ENCODE measurements at places on chromosomes 4 and X.

- H3K27me3 ChIP-seq: no peaks in the 10 kb centered on the region
- no peak for DNase-seq
- H3K27ac ChIP-seq: no peak overlapping the region
- H3K36me3 ChIP-seq: peaks cover 30% of the 10 kb centered on the region
Observed at GRCh38 chrX:53087388-53087831, 5.2 kb downstream of the TSPYL2 start.

- H3K36me3 ChIP-seq: no peaks in the 10 kb centered on the region
- H3K4me3 ChIP-seq: no peak overlapping the region
- DNase-seq: no peak
- H3K27me3 ChIP-seq: no peaks in the 10 kb centered on the region
Observed at GRCh38 chrX:23802431-23802830, 19.5 kb downstream of the SAT1 start.

- no peaks in the 10 kb centered on the region for H3K27me3 ChIP-seq
- H3K36me3 ChIP-seq: no peaks in the 10 kb centered on the region
- H3K4me1 ChIP-seq: no peaks in the 10 kb centered on the region
- DNase-seq: no peak
Observed at GRCh38 chr4:113157086-113157857, 107.8 kb downstream of the ANK2 start.

GRCh38 chr4:40121515-40121914, 64.9 kb downstream of the N4BP2 start:
- no peak overlapping the region for H3K4me3 ChIP-seq
- no peaks in the 10 kb centered on the region for H3K27me3 ChIP-seq
- no peak overlapping the region for H3K27ac ChIP-seq
- no peaks in the 10 kb centered on the region for H3K4me1 ChIP-seq

- no peaks in the 10 kb centered on the region for H3K36me3 ChIP-seq
- H3K27ac ChIP-seq: no peak overlapping the region
- H3K4me1 ChIP-seq: no peaks in the 10 kb centered on the region
Observed at GRCh38 chr4:8703401-8703696, 110.8 kb downstream of the CPZ start.

GRCh38 chr4:164056426-164057142, 562.1 kb downstream of the TMA16 start:
- DNase-seq: no peak
- no peaks in the 10 kb centered on the region for H3K4me1 ChIP-seq
- H3K4me3 ChIP-seq: no peak overlapping the region
- no peaks in the 10 kb centered on the region for H3K36me3 ChIP-seq
- no peaks in the 10 kb centered on the region for H3K27me3 ChIP-seq
- H3K27ac ChIP-seq: no peak overlapping the region

DNA sequence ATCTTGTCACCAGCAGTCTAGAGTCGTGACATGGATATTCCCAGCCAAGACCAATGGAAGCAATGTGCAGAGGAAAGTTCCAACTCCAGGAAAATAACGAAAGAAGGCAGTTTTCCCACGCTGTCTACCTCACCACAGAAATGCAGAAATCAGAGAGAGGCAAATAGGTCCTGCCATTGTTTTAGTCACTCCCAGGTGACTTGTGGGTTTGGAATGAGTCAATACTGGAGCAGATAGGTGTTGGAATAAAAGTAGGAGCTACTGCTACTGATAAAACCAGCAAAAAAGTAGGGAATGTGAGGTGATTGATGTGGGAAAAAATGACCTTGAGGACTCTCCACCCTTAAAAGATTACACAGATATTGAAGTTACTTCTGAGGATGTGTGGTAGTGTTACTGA, 72.8 kb upstream of the RAI2 start:
- H3K36me3 ChIP-seq: no peaks in the 10 kb centered on the region
- H3K27me3 ChIP-seq: no peaks in the 10 kb centered on the region
- DNase-seq: no peak
- H3K4me1 ChIP-seq: no peaks in the 10 kb centered on the region

DNA sequence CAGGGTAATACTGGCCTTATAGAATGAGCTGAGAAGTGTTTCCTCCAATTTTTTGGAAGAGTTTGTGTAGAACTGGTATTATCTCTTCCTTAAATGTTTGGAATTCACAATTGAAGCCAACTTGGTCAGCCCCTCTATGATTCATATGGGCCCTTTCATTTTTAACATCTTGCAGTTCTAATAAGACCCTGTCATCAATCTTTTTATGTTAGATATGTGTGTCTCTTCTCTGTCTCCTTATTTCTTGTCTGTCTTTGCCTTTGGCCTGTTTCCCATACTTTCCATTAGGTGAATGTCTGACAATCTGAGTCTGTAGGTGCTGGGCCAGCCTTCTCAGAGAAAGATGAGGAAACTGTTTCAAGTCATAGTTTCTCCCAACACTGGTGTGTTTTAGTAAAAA, 88.7 kb downstream of the SLC16A2 start:
- DNase-seq: peak; percentile 5
- no peak overlapping the region for H3K27ac ChIP-seq
- H3K27me3 ChIP-seq: peaks cover 1% of the 10 kb centered on the region
- H3K4me3 ChIP-seq: no peak overlapping the region

DNA sequence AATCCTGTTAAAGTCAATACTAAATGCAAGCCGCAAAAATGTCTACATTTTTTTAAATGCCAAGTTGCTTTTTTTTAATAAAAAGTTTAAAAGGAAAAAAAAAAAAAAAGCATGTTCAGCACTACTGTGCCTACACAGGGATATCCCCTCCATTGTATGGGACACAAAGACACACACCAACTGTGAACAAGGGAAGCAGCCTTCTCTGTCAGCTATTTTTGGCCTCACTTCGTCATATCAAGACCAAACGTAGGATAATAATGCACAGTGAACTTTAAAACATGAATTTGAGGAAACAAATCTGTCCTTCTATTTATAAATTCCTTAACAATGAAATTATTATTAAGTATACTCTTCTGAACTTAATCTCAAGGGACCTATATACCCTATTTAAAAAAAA, 4.4 kb downstream of the FBXW7 start:
- H3K4me1 ChIP-seq: no peaks in the 10 kb centered on the region
- H3K27ac ChIP-seq: no peak overlapping the region
- no peak overlapping the region for H3K4me3 ChIP-seq
- no peak for DNase-seq

DNA sequence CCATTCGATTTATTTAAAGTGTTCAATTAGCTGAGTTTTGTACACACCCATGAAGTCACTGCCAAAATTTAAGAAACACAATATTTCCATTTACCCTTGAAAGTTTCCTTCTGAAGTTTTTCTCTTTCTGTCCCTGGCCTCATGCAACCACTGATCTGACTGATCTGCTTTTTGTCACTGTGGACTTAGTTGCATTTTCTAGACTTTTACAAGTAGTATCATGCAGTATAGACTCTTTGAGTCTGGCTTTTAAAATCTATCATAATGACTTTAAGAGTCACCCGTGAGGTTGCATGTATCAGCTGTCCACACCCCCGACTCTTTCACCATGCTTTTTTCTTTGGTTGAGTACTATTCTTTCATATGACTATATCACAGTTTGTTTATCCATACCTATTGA, 29.0 kb upstream of the PDLIM3 start:
- H3K4me1 ChIP-seq: peaks cover 13% of the 10 kb centered on the region
- no peak for DNase-seq
- H3K4me3 ChIP-seq: no peak overlapping the region
- H3K36me3 ChIP-seq: no peaks in the 10 kb centered on the region
- no peak overlapping the region for H3K27ac ChIP-seq

DNA sequence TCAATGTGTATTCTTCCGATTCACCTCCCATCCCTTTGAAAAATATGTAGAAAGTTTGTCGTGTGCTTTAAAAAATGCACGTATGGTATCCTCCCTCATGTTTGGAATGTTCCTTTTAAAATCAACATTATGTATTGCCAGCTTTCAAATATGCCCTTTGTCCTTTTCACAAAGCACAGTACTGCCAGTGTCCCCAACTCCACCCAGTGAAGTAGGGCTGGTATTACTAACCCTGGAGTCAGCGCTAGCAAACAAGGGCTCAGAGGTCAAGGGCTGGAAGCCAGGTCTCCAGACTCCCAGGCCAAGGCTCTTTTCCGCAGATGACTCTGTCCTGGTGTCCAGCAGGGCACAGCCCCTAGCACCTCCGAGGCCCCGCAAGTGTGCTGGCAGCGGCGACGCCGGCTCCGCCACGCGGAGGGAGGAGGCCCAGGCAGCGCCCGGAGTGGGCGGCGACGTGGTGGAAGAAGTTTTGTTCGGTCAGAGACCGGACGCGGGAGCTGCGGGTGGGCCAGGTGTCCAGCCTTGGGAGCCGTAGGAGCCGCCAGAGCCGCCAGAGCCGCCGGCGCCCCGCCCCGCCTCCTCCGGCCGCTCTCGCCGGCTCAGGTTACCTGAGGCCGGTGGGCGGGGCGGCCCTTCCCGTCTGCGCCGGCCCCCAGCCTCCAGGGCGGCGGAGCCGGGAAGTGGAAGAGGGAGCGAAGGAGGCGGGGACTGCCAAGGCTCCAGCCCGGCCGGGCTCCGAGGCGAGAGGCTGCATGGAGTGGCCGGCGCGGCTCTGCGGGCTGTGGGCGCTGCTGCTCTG, at the start of gene IL13RA1:
TSS of gene IL13RA1 (plus strand) at position 720 of the 799 bp plus-strand sequence. CDS start at position 753, 33 bp downstream.
- peak within 1 kb of the TSS; percentile 92 for H3K27ac ChIP-seq
- H3K27me3 ChIP-seq: no peaks in the 10 kb centered on the region
- H3K36me3 ChIP-seq: no peaks in the 10 kb centered on the region
- H3K4me1 ChIP-seq: peaks cover 9% of the 10 kb centered on the region
- peak; percentile 76 for DNase-seq

GRCh38 chr4:118842055-118842454, 6.1 kb upstream of the SEC24D start:
- no peak overlapping the region for H3K4me3 ChIP-seq
- no peaks in the 10 kb centered on the region for H3K27me3 ChIP-seq
- no peak overlapping the region for H3K27ac ChIP-seq
- H3K4me1 ChIP-seq: 0 out of 2 replicates have a peak, but pooled peaks cover 2% of the 10 kb centered on the region
- peak; percentile 82 for DNase-seq
- no peaks in the 10 kb centered on the region for H3K36me3 ChIP-seq

- no peaks in the 10 kb centered on the region for H3K27me3 ChIP-seq
- peaks cover 2% of the 10 kb centered on the region for H3K4me1 ChIP-seq
- DNase-seq: peak; percentile 81
- H3K27ac ChIP-seq: no peak overlapping the region
- H3K36me3 ChIP-seq: no peaks in the 10 kb centered on the region
Observed at GRCh38 chr4:73776321-73776729, 36.0 kb downstream of the CXCL8 start.

- H3K36me3 ChIP-seq: no peaks in the 10 kb centered on the region
- no peaks in the 10 kb centered on the region for H3K4me1 ChIP-seq
- DNase-seq: no peak
- H3K27me3 ChIP-seq: peaks cover 66% of the 10 kb centered on the region
- no peak overlapping the region for H3K27ac ChIP-seq
Observed at GRCh38 chrX:72110876-72111708, 20.6 kb downstream of the RTL5 start.

- no peaks in the 10 kb centered on the region for H3K27me3 ChIP-seq
- no peak overlapping the region for H3K4me3 ChIP-seq
- no peaks in the 10 kb centered on the region for H3K36me3 ChIP-seq
- no peak overlapping the region for H3K27ac ChIP-seq
- no peaks in the 10 kb centered on the region for H3K4me1 ChIP-seq
Observed at GRCh38 chr4:68732653-68733466, 62.4 kb upstream of the UGT2B15 start.

DNA sequence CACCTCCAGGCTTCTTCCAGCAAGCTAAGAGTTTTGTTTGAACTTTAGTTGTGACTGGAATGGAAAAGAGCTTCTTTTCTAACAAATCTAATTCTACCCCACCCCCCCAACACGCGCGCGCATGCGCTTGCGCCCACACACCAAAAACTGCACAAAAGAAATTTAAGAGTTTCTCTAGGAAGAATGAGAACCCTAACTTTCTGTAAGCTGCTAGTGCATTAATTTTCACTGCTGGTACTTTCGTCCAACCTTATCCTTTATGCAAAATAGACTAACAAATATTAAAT, 9.0 kb upstream of the INTU start:
- H3K4me1 ChIP-seq: no peaks in the 10 kb centered on the region
- peak overlapping the region; percentile 90 for H3K4me3 ChIP-seq
- peak; percentile 41 for DNase-seq
- peaks cover 4% of the 10 kb centered on the region for H3K27me3 ChIP-seq
- H3K27ac ChIP-seq: peak overlapping the region; percentile 38

GRCh38 chr4:182576601-182577289, 333.5 kb downstream of the TENM3 start:
- H3K4me1 ChIP-seq: peaks cover 5% of the 10 kb centered on the region
- no peaks in the 10 kb centered on the region for H3K36me3 ChIP-seq
- DNase-seq: peak; percentile 65
- H3K27ac ChIP-seq: peak overlapping the region; percentile 60
- no peak overlapping the region for H3K4me3 ChIP-seq

- H3K4me3 ChIP-seq: no peak overlapping the region
- no peaks in the 10 kb centered on the region for H3K36me3 ChIP-seq
- no peaks in the 10 kb centered on the region for H3K27me3 ChIP-seq
- DNase-seq: no peak
- no peak overlapping the region for H3K27ac ChIP-seq
Observed at GRCh38 chr4:74456849-74457395, 12.0 kb downstream of the AREG start.

- H3K27me3 ChIP-seq: no peaks in the 10 kb centered on the region
- no peak overlapping the region for H3K27ac ChIP-seq
- no peak overlapping the region for H3K4me3 ChIP-seq
- DNase-seq: no peak
- no peaks in the 10 kb centered on the region for H3K4me1 ChIP-seq
- H3K36me3 ChIP-seq: no peaks in the 10 kb centered on the region
Observed at GRCh38 chrX:44621078-44621477, 78.4 kb upstream of the FUNDC1 start.

GRCh38 chrX:64188901-64189300, 16.6 kb downstream of the AMER1 start:
- H3K36me3 ChIP-seq: peaks cover 12% of the 10 kb centered on the region
- H3K4me3 ChIP-seq: no peak overlapping the region
- no peaks in the 10 kb centered on the region for H3K27me3 ChIP-seq
- H3K27ac ChIP-seq: no peak overlapping the region
